ENCODE measurements at places on chromosomes 7 and 10. TPM values are rescaled to one million over a fixed set of nuclear protein-coding genes. Genes with fewer than 3 reads are reported as not detected.
A peak's percentile ranks its signal among the peaks of the same experiment; 100 is the strongest.

Gene ACSL5
- total RNA-seq: 63.7 TPM

Gene TCF7L2
- total RNA-seq: 1.8 TPM

Gene OR2A1
- not detected for total RNA-seq

Gene ZMIZ2
- 110 TPM for total RNA-seq

Gene NPFFR1
- not detected for total RNA-seq

DNA sequence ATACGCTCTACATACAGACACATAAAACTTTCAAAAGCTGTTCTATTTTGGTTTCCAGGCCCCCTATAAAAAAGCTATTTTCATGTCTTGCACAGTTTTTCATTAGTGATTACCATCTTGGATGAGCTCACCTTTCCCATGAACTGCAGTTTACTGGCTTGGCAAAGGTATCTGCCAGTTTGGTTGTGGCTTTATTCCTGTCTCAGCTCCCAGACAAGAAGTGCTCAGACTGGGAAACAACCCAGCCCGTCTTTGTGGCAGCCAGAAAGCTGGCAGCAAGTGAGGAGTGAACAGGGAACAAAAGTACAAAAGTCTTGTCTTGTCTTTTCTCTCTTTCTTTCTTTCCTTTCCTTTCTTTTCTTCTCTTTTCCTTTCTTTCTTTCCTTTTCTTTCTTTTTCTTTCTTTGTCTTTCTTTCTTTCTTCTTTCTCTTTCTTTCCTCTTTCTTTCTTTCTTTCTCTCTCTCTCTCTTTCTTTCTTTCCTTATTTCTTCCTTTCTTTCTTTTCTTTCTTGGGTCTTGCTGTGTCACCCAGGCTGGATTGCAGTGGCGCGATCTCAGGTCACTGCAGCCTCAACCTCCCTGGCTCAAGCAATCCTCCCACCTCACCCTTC, 138.8 kb downstream of the CFAP58 start:
- no peak for DNase-seq

DNA sequence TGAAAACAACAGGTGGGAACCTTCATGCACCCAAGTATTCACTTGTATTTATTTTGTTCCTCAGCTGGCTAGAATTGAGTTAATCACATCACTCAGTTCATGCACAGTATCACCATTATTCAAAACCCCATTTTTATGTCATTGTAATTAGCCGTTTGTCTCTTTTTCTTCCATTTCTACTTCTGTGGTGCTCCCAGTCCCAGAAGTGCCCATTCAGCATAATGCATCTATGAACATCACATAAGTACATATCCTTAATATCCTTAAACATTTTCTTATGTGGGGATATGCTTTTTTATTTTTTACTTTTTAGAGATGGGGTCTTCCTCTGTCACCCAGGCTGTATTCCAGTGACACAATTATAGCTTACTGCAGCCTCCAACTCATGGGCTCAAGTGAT, 510.9 kb upstream of the MGMT start:
- DNase-seq: no peak

- no peak for DNase-seq
Measured at GRCh38 chr7:105444342-105444987, 55.7 kb upstream of the SRPK2 start.

DNA sequence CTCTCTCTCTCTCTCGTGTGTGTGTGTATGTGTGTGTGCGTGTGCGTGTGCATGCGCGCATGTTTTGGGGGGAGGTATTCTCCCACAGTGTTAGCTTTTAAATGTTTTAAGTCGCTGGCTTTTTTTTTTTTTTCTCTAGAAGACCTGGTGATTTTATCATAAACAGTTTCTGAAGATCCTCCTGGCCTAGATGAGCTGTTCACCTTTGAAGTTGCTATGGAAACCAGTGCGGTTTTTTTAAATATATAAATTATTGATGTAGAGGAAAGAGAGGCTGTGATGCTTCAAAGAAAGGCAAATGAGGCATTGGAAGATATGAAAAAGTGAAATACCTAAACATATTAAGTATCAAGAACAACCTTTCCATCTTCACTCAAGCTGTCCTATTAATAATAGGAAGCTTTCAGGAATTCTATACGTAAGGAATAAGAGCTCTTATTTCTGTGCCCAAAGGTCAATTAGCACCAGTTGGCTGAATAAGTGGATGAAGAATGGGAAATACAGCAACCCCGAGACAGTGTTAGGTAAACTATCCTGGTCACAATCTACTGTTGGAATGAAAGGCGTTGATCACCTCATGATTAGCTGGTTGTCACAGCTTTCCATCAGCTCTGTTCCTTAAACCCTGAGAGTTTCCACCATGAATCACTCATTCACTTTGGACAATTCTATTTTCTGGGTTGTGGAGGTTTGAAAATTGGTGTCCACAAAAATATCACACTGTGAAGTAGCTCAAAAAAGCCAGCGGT, 66.5 kb upstream of the SLC35G1 start:
- DNase-seq: peak; percentile 26

DNA sequence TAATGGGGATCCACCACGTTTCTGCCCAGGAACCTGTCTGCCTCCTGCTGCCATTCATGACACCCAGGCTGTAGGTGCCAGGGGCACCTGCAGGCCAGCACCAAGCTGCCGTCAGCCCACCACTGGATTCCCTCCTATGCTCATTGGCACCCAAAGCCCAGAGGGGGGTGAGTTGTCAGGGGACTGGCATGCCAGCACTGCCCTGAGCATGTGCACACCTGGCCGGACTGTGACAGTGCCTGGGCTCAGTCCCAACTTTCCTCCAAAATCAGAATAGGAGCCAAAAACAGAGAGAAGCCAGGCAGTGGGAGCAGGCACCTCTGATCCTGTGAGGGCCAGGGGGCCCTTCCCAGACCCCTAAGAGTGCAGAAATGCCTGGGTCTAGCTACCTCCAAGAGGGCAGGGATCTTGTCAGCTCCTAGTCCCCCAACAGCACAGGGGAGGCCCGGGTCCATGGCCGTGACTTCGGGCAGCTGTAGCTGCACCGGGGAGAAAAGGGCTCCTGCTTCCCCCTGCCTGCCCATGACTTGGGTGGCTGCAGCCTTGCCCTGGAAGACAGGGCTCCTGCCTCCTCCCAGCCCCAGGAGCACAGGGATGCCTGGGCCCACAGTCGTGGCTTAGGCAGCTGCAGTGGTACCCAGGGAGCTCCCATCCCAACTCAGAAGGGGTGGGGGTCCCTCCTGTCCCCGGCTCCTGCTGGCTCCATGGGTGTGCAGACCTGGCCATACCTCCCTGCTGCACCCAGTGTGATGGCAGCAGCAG, 249.8 kb upstream of the DKK1 start:
- no peak for DNase-seq

DNA sequence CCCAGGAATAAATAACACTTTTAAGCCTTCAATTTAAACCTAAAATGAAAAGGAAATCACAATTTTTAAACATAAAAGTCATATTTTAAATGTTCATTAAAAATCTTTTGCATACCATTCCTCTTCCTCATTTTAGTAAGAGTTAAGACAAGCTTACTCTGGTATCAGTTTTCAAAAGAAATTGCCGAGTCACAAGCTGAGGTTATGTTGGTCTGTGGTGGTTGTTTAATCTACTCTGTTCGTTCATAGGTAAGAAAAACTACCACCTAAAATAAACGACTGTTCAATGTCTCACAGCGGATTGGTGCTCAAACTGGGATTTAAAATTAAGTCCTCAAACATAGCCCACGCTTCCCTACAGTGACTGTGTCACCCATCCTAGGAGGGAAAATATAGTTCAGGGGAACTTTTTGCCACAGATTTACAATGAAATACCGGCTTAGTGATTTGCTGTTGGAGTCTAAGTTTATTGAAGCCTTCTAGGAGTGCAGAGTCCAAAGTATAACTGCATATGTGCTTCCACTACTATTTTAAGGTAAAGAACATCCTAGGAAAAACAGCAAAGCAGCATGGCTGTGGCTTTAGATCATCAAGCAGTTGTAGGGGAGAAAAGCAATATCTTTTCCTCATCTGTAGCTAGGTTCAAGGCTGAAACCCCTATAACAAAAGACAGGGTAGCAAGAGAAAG, 61.1 kb downstream of the GNAT3 start:
- DNase-seq: no peak

DNA sequence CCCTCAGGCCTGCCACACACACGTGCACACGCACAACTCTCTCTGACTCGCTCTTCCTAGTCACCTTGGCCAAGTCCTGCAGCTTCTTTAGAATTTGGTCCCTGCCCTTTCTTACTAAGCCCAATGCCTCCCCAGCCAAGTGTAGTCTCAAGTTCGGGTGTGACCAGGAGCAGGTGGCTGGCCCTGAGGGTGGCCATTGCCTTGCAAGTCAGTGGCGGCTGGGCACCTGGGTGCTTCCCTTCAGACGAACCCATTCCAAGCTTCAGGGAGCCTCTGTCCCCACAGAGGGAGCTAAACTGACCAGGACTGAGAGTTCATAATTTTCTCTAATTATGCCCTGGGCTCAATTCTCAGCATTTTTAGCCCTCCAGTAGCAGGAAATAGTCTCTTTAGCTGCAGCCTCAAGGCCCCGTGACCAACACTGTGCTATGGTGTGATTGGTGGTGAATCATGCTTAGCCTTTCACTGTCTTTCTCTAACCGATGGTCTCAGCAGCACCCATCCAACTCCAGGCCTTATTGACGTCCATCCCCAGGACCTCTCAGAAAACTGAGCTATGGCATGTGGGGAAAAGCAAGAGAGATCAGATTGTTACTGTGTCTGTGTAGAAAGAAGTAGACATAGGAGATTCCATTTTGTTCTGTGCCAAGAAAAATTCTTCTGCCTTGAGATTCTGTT, 34.7 kb upstream of the FXYD4 start:
- no peak for DNase-seq

- no peak for DNase-seq
Measured at GRCh38 chr7:80588591-80588990, 49.9 kb upstream of the CD36 start.

DNA sequence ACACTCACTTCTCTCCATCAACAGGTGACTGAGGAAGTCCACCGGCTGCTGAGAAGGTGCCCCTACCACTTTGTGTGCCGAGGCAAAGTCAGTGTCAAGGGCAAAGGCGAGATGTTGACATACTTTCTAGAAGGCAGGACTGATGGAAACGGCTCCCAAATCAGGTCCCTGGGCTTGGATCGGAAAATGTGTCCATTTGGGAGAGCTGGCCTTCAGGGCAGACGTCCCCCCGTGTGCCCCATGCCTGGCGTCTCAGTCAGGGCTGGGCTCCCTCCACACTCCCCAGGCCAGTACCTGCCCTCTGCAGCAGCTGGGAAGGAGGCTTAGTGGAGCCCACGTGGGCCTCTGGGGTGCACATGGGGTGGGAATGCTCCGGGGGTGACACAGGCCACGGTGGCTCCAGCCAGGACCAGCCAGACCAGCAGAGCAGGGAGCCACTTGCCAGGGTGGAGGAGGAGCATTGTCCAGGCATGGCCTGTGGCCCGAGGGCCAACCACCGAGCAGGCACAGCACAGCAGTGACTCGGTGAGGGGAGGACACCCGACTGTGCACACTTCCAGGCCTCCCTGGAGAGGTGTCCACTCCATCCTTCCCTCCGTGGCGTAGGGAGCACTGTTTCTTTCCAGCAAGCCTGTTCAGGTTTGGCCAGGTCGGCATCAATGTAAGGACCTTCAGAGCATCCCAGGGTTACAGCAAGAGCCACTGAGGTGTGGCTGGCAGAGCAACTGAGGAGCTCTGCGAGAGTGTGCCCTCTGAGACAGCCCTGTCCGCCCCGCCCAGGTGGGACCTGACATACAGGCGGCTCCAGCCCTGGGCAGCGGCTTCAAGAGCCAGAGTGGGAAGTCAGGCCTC, 139.7 kb downstream of the ADCY1 start:
- DNase-seq: no peak

DNA sequence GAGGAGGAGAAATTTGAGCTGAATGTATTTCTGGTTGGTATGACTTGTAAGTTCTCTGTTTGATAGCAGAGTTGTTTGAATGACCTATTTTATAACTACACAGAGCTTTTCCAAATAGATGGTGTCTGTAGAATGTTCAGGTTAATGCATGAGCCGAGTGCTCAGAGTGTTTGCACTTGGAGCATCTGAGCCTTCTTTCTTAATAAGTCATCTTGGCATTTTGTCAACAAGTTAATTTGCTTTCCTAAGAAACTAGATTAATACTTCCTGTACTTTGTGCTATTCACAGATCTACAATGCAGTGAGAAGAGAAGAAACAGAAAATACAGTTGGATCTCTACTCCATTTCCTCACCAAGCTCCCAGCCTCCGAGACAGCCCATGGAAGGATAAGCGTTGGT, 138.2 kb downstream of the PLCE1 start:
- no peak for DNase-seq

DNA sequence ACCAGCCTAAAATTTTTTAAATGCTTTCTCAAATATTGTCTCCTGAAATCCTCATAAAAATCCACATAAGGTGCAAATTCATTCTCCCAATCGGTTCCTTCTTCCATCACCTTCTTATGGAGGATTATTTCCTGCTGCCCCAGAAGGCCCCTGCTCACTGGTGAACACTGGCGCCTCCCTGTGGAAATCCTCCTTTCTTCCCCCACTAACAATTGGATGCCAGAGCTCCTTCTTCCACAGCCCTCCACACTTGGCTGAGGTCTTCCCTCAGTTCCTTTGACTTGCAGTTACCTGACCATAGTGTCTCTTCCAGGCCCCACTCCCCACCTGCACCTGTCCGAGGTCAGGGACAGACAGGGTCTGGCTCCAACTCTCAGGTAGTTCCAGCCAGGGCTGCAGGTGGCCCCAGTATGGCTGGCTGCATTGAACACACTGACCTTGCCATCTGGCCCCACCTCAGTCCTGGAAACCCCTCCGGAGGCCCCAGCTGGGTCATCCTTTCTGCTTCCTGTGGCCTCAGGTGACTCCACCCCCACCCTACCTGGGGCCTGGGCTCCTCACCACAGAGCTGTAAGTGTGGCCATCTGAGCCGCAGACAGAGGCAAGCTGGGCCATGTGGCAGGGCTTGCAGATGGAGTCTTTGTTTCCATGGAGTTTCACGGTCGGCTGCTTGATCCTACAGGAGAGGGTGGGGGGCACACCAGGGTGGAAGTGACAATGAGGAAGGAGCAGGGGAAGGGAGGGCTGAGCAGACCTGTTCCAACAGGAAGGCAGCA, 18.4 kb downstream of the SPOCK2 start:
- DNase-seq: no peak

DNA sequence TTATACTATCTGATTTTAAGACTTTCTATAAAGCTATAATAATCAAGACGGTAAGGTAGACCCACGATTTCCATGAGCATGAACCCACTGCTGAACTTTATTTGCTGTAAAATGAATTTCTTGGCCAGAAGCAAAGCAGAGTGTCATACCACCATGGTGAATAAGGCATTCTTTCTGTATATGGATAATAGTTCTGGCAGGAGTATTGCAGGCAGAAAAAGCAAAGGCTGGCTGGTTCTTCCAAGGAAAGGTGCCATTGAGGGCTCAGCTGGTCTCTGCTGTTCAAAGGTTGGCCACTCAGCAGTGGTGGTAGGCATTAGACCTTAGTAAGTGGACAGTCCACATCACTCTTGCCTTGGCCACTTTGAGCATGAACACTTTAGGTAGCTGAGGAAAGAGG, 104.1 kb upstream of the KCNMA1 start:
- DNase-seq: no peak

All from CD4-positive, CD25-positive, alpha-beta regulatory T cell (primary cell).